ENCODE measurements at places on chromosomes 5 and 9. TPM values are rescaled to one million over a fixed set of nuclear protein-coding genes. Genes with fewer than 3 reads are reported as not detected.

DNA sequence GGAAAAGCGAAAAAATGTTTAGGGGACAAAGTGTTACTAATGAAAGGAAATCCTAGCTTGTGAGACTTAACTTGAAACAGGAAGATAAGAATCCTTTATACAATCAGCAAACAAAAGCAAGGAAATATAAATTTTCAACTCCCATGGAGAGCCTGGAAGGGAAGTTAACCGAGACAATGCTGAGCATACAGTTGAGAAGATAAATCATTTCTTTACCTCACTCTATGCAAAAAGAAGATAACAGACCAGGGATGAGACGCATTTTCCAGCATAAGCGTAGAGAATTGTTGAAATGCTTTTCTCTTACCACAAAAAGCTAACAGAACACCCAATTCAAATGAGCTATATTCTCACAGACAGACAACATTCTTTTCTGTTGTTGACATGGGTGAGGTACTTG lies 309.6 kb downstream of the CWC27 start:
- DNase-seq, result no peak

DNA sequence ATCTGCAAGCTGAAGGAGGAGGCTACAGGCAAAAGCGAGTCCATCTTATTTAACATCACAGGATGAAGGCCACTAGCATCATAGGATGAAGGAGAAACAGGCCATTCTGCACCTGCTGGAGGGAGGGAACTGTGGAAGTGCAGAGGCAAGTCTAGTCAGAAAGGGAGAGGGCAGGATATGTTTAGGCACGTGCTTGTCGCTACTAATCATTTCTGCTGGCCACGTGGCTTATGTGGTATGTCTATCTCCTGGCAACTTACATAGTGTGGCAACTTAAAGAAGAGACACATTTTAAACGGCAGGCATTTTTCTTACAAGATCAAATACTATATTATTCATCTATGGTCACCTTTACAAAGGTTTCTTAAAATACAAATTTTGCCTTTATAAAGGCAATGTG lies 74.0 kb downstream of the GNAQ start:
- no peak for DNase-seq

- DNase-seq, result no peak
Measured at GRCh38 chr5:137560420-137560819, 61.3 kb upstream of the SPOCK1 start.

GRCh38 chr9:105313238-105313637 lies 68.8 kb downstream of the SLC44A1 start:
- no peak for DNase-seq

- no peak for DNase-seq
Measured at GRCh38 chr9:86714999-86715398, 232.3 kb downstream of the GAS1 start.

GRCh38 chr5:80069251-80069800 lies 34.2 kb downstream of the THBS4 start:
- no peak for DNase-seq

DNA sequence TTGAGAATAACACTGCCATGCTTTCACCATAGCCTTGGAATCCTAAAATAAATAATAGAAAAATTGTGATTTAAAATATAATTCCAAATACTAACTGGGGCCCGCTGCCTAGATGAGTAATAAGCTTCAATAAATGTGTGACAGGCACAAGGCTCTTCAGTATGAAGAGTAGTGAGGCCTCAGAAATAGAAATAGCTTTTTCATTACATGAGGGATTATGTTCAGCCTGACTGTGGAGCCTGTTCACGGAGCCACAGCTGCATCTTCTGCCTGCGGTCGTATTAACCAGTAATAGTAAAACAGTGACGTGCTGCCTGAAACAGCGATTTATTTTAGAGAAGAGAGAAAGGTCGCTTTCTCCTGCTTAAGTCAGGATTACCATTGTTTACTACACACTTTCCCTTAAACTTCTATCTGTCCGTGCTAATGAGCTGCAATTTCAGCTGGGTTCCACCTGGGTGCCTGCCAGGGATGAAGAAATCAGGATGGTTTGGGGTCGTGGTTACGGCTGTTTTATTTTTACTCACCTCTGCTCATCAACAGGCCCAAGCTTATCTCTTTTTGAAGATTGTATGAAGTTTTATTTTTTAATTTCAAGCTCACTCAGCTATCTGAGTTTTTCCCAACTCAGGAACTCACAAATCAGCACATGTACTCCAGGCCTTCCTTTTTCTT lies 284.9 kb upstream of the WWC1 start:
- DNase-seq, result no peak

- peak; percentile 12 for DNase-seq
Measured at GRCh38 chr5:55749387-55749786, 11.5 kb downstream of the DDX4 start.

- DNase-seq, result no peak
Measured at GRCh38 chr9:132672413-132672690, 2.1 kb downstream of the GTF3C4 start.

DNA sequence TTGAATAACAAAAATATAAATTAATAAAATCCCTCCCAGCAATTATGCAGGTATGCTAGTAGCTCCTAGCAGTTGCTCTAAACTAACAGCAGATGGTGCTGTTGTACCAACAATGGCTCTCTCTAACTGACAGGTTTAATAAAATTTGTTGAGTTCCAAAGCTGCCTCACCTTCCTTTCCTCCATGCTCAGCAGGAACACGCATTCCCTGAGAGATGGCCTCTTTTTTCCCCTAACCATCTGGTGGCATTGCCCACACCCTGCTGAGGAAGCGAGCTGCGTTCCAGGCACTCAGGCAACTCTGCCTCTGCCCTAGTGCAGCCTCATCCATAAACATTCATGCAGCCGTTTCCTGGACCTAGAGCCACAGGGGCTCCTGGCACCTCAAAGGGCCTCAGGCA lies 106.2 kb downstream of the KLHL3 start:
- DNase-seq, result peak; percentile 42

- DNase-seq, result no peak
Measured at GRCh38 chr5:1476181-1476966, 31.1 kb upstream of the SLC6A3 start.

GRCh38 chr9:84990416-84990815 lies 320.9 kb downstream of the NTRK2 start:
- DNase-seq, result no peak

GRCh38 chr9:76245518-76245917 lies 148.7 kb downstream of the RFK start:
- no peak for DNase-seq

DNA sequence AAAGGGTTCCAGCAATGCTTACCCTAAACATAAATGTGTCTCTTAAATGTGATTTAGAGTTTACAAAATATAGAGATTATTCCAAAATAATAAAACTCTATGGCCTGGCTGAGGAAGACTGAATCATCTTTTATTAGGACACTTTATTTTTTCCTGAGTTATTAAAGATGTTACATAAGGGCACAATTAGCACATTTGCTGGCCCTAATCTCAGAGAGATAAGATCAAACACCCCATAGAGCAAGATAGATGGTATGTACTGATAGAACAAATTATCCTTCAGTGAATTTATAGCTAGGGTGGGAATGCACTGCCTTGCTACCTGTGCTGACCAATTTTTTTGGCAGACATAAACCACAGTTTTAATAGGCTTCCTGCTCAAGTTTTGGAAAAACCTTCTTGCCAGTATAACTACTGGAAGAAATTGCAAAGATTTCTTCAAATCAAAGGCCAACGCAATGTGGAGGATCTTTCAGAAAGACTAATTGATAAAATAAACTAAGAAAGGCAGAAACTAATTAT lies 367.1 kb upstream of the MPDZ start:
- no peak for DNase-seq

DNA sequence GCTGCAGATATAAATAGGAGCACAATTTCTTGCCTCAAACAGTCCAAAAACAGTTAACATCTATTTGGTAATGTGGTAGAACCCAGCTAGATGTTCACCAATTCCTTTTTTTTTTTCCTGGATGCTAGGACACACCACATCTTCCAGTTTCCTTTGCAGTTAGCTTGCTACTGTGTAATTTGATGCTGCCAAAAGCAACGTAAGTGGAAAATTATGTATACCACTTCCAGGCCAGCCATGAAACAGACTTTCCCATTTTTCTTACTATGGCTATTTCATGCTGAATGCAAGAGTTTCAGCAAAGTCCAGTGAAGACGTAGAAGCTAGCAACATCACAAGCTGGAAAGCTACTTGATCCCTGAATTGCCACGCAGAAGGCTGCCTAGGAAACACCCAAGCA lies 667.2 kb downstream of the TLE1 start:
- DNase-seq, result no peak

- DNase-seq, result peak; percentile 44
Measured at GRCh38 chr9:93235300-93235960, 51.5 kb downstream of the WNK2 start.

- no peak for DNase-seq
Measured at GRCh38 chr5:34736445-34737115, 80.5 kb downstream of the RAI14 start.

DNA sequence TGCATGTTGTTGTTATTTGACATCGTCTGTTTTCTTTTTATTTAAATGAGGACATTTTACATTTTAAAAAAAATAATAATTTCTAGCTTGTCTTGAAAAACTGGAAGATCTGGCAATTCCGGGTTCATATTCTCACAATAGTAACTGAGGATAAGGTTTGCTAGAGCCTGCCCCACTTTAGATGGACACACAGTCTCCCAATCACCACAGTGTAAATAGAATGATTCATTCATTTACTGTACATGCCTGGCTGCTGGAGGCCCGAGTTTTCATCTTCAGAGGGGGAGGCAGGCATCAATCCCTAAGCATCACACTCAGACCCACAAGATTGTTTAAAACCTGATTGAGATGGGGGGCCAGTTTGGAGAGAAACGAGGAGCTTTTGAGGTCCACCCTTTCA lies 2039.7 kb upstream of the WWC1 start:
- no peak for DNase-seq

DNA sequence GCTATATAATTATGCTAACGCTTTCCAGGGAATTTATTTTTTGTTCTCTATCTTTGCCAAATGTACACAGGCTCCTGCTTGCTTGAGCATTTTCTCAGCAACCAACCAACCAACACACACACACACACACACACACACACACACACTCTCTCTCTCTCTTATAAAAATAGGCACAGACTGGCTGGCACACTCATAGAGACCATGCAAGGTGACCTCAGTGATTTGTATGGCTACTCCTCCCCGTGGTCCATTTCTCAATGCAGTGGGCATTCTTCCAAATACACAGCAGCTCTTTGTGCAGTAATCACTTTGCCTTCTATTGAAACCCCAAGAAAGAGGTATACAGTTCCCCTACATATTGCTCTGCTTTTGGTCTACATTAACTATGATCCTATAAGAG lies 416.0 kb downstream of the MAN2A1 start:
- no peak for DNase-seq

- no peak for DNase-seq
Measured at GRCh38 chr5:132483101-132483500, 7.5 kb downstream of the IRF1 start.

- DNase-seq, result no peak
Measured at GRCh38 chr9:82757924-82758323, 305.0 kb downstream of the RASEF start.

GRCh38 chr9:130665431-130666392 lies 1.3 kb downstream of the PRDM12 start:
- no peak for DNase-seq

DNA sequence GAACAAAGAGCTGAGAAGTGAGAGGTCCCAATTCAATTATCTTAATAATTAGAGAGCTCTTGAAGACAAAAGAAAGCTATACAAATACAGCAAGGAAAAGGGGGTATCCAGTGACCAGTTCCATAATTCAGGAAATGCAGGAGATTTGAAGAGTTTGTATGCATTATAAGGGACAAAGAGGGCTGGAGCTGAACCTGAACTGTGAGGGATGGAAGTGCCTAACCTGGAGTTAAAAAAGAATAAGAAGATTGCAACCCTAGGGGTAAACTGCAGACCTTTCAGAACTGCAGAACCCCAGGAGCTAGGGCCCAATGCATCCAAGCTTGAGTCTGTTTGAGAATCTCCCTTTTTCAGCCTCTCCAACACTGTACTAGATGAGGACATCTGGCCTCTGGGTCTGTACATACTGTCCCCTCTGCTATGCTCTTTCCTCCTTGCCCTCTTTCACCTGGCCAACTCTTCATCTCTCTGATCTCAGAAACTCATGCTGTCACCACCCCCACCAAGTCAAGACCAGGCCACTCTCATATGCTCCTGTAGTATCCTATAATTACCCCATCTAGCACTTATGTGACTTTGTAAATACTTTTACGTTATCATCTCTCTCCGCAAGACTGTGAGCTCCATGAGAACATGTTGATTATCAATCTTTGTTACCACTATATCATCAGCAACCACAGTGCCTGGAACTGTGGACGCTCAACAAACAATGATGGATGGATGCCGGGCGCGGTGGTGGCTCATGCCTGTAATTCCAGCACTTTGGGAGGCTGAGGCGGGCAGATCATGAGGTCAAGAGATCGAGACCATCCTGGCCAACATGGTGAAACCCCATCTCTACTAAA lies 6.6 kb upstream of the PRKACG start:
- DNase-seq, result no peak

DNA sequence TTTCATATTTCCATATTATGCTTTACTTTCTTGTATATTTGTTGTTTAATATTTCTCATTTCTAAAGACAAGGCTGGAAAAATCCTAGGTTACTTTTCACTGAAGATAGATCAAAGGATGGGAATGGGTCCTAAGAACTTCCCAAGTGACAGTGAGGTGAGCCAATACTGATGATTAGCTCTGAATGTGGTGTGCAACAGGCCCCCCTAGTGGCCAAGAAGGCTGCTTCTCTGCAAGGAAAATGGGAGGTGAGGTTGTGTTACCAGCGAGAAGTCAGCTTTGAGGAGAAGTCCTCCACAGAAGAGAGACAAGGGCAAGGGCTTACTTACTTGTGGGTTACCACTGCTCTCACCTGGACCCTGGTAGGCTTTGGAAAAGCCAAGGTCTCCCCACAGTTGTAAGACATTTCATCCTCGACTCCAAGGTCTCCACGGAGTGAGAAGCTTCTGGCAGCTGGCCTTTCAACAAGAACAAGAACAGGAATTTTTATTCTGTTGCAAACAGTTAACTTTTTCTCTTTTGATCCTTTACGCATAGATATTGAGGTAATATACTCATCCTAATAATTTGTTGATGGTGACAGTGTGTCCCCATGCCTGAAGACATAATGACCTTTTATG lies 69.9 kb downstream of the MAMDC2 start:
- no peak for DNase-seq

- no peak for DNase-seq
Measured at GRCh38 chr5:176810687-176811501, 535 bp downstream of the UNC5A start.

The CANX gene
- 649 TPM for polyA plus RNA-seq

The CCNH gene
- 54.4 TPM for polyA plus RNA-seq

The TXNDC8 gene
- polyA plus RNA-seq, result not detected

The SREK1 gene
- 108 TPM for polyA plus RNA-seq

The ANKDD1B gene
- 7.4 TPM for polyA plus RNA-seq

The TBC1D13 gene
- 40.0 TPM for polyA plus RNA-seq

The MACIR gene
- polyA plus RNA-seq, result 8.6 TPM

The HTR4 gene
- polyA plus RNA-seq, result not detected

The WDR38 gene
- polyA plus RNA-seq, result 0.60 TPM

The WDR70 gene
- 57.2 TPM for polyA plus RNA-seq

The IL4 gene
- 0.46 TPM for polyA plus RNA-seq

The GRXCR2 gene
- not detected for polyA plus RNA-seq

The LIFR gene
- 81.1 TPM for polyA plus RNA-seq

The SLC6A3 gene
- 0.72 TPM for polyA plus RNA-seq

The FCN1 gene
- polyA plus RNA-seq, result 2.7 TPM

Data from left renal pelvis (tissue), 4 donors.